Right lobe of liver (tissue), 6 donors: ENCODE measurements at places on chromosomes 2 and 18.

GRCh38 chr2:24899361-24899910, 20.6 kb downstream of the ADCY3 start:
- no peak for DNase-seq

DNA sequence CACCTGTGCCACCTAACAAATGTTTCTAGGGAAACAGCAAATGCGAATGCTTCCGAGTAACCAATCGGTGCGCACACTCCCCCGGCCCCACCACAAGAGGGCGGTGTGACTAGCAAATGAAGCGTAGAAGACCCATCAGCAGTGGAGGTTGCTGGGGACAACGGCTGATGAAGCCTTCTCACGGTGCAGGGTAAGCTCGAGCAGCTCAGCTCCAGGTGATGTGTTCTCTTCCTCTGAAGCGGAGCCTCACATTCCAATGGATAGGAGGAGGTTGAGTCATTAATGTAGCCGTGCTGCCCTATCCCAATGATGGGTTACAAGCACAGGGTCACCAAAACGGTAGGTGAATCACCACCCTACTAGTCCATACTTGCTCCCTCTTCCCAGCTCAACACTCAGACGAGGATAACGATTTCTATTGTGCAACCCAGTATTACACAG, 127.6 kb upstream of the TWIST2 start:
- no peak for DNase-seq

GRCh38 chr2:216992056-216992675, 132.3 kb upstream of the TNP1 start:
- DNase-seq = no peak

DNA sequence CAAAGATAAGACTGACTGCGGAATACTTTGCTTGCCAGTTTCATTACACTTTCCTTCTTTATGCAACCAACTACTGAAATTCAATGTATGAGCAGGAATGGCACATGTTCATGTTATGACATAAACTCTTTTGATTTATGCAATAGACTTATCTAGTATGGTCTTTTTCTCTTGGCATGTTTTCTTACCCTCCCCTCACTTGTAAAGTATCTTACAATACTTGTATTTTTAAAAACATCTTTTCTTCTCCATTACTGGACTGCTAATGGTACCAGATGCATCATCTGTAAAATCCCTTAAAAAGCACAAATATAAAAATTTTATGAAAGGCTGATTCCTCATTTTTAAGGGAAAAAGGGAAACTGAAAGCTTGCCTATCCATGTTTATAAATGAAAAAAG, 373.8 kb downstream of the ZEB2 start:
- DNase-seq = no peak

DNA sequence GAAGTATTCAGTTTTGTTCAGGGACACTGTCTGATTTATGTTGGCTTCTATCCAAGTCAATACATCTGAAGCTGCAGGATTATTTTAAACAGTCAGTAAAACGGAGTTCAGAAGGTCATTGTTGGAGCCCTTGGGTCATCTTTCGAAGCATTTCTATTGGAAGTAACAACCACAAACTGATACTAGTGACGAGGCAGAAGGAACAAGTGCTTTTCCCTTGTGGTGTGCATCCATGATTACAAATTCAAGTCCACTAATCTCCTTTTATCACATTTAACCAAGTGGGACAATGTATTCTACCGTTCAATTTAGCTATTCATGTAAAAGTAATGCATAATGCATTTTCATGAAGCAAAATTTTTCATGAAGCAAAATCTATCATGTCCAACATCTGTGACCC, 76.9 kb downstream of the CD226 start:
- DNase-seq = no peak

DNA sequence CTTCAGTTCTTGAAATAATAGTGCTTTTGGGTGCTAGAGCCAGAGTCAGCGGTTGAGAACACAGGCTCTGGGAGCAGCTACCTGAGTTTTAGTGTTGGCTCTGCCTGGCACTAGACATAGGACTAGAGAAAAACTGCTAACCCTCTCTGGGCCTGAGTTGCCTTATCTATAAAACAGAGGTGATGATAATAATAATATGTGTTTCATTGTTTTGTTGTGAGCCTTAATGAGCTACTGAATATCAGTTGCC, 391.7 kb downstream of the PTPRM start:
- DNase-seq = no peak

DNA sequence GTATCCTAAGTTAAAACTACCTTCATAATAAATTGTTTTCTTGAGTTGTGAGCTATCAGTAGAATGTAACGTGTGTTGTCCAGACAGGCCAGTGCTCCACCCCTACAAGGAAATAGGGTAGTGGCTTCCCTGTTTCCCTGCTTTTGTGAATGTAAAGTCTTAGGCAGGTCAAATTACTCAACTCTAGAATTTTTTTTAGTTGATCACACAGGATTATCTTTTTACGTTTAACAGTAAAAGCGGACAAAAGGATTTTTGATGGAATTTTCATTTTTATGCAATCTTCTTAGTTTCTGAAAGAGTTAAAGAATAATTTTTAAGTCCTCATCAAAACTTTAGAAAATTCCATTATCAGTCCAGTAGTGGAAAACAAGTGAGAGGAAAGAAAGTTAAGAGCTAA, 38.2 kb downstream of the GPD2 start:
- DNase-seq = no peak

DNA sequence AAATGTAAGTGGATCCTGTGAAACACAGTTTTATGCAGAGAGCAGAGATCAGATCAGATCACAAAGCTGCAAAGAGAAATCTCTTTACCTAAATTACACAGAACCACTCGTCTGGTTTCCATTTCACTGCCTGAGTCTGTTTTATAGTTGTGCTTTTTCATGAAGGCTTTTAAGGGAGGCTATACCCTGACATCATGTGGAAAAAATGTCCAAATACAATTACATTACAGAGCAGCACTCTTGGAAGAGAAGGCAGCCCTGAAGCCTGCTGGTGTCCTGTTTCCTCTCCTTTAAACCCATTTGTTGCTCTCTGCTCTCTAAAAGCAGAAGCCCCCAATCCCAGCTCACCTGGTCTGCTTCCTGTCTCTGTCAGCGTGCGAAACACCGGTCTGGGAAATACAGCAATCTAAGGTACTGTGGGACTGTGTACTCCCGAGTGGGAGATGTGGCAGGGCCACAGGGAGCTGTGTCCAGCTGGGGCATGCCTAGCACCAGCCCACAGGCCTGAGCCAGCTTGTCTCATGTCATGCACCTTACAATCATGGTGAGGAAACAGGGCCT, 24.8 kb upstream of the ZFP36L2 start:
- DNase-seq = no peak

DNA sequence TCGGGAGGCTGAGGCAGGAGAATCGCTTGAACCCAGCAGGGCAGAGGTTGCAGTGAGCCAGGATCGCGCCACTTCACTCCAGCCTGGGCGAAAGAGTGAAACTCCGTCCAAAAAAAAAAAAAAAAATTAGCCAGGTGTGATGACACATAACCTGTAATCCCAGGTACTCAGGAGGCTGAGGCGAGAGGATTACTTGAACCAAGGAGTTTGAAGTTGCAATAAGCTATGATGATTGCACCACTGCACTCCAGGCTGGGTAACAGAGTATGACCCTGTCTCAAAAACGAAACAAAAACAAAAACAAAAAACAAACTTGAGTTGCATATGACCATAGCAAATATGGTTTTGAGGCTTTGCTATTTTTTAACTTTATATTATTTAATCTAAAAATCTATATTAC, 25.8 kb downstream of the SANBR start:
- no peak for DNase-seq

DNA sequence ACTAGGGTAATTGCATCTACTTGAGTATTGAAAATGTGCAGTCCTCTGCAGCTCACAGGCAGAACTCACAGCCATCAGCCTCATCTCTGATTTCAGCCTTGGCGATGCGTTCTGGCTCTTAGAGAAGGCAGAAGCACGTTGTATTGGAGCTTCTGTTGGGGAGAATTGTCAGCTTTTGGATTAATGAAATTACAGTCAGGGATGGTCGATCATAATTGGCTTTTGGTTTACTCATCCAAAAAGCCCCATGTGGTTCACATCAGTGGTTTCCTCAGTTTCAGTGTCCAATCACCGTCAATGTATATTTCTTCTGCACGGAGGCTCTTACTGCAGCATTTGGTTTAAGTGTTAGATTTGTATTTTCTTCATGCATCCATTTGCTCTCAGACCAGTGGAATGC, 218.5 kb upstream of the SOX11 start:
- DNase-seq = no peak

GRCh38 chr2:16645775-16646559, 19.7 kb downstream of the CYRIA start:
- no peak for DNase-seq

DNA sequence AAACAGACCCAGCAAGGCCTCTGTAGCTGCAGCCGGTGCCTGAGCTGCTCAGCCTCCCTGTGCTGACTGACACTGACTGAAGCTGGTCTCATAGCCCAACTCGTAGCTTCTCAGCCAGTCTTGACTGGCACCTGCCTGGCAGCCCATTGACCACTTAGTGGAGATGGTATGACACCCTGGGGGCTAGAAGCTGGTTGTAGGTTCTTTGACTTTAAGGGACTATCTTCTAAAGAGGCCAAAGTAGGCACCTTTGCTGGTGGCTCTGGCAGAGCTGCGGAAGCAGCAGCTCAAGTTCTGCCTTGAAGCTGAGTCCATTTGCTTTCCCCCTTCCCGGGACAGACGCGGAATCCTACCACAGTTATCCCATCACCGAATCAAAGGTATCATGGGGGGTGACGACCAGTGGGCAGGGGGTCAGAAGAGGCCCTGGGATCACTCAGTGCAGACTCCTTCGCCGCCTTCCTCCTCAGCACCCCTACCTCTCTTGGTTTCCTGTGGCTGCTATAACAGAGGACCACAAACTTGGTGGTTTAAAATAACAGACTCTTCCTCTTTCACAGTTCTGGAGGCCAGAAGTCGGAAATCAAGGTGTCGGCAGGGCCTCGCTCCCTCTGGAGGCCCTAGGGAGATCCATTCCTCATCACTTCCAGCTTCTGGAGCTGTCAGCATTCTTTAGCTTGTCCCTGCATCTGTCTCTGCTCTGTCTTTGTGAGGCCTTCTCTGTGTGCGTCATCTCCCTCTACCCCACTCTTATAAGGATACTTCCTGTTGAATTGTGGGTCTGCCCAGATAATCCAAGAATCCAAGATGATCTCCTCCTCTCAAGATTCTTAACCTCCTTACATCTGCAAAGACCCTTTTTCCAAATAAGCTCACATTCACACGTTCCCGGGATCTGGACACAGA, 13.7 kb upstream of the FOSL2 start:
- DNase-seq = no peak

- no peak for DNase-seq
Measured at GRCh38 chr2:207154556-207155510, 10.9 kb downstream of the KLF7 start.

DNA sequence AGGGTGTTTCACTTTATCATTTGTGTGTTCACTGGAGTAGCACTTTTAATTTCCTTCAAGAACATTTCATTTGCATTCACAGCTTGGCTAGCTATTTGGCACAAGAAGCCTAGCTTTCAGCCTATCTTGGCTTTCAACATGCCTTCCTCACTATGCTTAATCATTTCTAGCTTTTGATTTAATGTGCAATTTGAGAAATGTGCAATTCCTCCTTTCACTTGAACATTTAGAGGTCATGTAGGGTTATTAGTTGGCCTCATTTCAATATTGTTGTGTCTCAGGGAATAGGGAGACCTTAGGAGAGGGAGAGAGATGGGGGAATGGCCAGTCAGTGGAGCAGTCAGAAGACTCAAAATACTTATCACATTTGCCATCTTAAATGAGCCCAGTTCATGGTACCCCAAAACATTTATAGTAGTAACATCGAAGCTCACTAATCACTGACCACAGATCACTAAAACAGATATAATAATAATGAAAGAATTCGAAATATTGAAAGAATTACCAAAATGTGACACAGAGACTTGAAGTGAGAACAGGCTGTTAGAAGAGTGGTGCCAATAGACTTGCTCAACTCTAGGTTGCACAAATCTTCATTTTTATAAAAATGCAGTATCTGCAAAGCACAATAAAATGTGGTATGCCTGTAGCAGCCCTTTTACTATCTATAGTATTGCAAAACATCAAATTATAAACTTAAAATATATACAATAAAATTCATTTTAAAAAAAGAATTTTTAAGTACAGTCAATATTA, 561.2 kb downstream of the METTL4 start:
- no peak for DNase-seq

GRCh38 chr2:31031132-31031706, 107.0 kb downstream of the GALNT14 start:
- no peak for DNase-seq

DNA sequence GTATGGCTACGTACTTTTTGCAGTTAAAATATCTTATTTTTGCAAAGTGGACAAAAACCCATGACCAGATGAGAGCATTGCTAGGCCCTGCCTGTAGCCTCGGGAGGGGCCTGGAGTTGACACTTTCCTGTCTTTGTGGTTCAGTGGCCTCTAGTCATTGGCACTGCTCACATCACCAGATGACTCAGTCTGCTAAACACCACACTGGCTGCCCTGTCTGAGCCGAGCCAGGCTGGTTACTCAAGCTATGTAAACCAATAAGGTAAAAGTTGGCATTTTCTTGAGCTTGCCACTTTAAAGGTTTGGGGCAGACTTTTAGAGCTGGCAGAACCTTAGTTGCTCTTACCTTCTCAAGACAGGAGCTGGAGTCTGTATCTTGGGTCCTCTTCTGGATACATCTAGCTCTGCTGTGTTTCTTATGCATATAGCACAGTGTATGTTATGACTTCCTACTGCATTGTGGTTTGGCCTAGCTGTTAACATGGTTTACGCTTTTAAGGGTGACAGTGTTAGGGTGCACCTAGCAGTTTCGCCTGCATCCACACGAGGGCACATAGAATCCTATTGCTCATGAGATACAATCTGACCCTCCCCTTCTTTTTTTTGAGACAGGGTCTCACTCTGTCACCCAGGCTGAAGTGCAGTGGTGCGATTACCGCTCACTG, 76.4 kb downstream of the AP1S3 start:
- no peak for DNase-seq

DNA sequence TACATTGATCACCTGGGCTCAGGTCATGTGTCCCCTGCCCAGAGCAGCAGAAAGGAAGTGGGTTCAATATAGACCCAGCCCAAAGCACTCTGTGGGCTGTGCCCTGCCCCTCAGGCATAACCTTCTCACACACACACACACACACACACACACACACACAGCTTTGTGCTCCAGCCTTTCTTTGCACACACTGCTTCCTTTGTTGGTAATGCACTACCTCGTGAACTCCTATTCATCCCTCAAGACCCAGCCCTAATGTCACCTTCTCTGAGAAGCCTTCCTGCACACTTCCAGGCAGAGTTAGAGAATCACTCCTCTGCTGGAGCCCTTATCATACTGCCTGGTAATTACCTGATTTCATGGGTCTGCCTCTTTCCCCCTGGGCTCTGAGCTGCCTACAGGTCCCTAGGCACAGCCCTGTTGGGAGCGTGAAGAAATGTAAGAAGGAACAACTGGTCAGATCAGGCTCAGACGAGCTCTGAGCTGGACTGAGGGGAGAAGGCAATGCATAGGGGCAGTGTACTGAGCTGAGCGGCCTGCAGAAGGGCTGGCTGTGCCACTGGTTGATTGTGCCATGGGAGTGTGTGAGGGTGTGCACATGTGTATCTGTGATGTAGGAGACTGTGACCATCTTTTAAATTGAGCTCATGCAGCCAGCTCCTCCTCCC, 210.3 kb downstream of the GLI2 start:
- DNase-seq = no peak

- DNase-seq = no peak
Measured at GRCh38 chr2:10196110-10196892, 73.8 kb downstream of the RRM2 start.

GRCh38 chr18:56245866-56246580, 392.4 kb downstream of the TXNL1 start:
- DNase-seq = no peak
